ENCODE measurements at places on chromosomes 5 and 9.

DNA sequence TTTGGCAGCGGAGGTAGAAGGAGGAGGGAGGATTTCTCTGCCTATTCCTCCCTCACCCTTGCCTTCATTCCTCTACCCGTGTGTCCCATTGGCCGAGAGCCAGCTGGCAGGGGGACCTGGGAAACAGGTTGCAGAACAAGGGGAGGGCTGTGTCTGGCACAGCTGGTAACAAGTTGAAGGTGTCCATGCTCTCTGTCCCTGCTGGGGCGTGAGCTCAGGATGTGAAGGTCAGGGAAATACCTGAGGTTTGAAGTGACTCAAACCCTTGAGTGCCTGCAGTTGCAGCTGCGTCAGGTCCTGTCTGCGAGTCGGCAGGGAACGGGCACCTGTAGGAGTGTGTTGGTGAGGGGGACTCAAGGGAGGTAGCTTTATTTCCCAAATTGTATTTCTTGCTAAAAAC lies 16.2 kb downstream of the MIGA2 start:
- DNase-seq: no peak

GRCh38 chr5:155936520-155937406 lies 390.2 kb upstream of the SGCD start:
- DNase-seq: no peak

DNA sequence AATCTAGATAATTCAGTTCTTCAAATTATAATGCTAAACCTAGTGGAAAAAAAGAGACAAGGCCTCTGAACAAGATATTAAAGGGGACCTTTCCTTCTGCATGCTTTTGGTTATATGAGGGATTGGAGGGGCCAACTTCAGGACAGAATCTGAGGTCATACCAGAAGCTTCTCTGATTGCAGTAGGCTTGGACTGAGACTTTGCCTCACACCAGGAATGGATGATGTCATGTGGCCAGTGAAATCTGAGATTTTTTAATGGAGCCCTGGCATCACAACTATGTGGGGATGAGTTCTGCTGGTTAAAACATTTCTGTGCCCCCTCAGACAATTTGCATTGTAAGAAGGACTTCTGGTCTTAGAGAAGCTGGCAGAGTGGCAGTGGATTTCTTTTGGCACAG lies 88.6 kb downstream of the ANGPTL2 start:
- no peak for DNase-seq

- DNase-seq: no peak
Observed at GRCh38 chr5:152607401-152608160, 202.5 kb upstream of the NMUR2 start.

DNA sequence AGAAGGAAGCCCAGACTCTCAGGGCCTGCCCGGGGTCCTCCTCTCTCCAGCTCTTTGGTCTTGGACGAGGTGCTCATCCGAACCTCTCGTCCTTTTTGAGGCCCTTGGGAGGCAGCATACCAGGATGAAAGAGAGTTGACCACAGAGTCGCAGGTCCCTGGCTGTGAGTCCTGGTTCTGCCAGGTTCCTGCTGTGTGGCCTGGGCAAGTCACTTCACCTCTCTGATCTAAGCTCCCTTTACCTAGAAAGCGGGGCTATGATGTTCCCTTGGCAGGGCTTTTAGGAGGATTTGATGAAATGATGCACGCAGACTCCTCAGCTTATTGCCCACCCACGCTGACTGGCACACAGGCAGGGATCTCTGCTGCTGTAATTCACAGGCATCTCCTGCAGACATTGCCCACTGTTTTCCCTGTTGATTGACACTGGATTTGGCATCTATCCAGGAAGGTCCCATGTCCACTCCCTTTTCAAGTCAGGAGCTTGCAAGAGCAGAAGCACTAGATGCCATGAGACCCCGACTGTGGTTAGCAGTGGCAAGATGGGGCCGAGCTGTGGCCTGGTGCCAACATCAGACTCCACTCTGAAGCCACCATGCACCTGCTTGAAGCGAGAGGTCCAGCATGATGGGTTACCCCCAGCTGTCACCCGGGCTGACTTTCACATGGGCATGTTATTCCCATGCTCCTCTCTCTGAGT lies 71.5 kb downstream of the MACROH2A1 start:
- no peak for DNase-seq

DNA sequence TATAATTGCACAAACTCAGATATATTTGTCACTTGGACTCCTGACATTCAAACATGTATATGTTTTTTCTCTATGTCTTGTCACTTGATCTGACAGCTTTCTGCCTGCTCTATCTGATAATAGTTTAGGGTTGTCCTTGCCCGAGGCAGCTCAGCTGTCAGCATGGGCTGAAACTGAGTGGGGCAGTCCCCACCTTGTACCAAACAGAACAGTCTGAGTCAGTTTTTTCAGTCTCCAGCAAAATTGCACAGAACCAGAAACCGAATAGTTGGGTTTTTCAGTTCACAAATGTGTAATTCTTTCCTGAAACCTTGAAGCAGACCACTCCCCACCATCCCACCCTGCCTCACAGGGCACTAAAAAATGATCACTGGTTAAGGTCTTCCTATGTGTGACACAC lies 9.5 kb upstream of the HAND1 start:
- DNase-seq: no peak

DNA sequence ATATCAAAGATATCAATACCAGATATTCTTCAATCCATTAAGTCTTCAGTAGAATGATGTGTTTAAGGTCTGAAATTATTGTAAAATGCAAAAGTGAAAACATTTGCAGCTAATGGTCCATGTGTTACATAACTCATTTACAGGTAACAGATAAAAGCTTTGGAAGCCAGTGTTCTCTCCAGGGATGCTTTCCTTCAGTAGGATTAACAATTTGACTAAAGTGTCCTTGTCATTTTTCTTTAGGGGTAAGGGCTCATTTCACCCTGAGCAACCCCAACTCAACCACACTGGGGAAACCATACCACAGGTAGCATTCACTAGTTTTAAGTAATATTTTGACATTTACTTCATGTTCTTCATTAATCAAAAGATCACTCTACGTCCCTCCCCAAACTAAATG lies 12.9 kb downstream of the HNRNPK start:
- DNase-seq: no peak

GRCh38 chr5:94777056-94777880 lies 158.8 kb downstream of the SLF1 start:
- no peak for DNase-seq

DNA sequence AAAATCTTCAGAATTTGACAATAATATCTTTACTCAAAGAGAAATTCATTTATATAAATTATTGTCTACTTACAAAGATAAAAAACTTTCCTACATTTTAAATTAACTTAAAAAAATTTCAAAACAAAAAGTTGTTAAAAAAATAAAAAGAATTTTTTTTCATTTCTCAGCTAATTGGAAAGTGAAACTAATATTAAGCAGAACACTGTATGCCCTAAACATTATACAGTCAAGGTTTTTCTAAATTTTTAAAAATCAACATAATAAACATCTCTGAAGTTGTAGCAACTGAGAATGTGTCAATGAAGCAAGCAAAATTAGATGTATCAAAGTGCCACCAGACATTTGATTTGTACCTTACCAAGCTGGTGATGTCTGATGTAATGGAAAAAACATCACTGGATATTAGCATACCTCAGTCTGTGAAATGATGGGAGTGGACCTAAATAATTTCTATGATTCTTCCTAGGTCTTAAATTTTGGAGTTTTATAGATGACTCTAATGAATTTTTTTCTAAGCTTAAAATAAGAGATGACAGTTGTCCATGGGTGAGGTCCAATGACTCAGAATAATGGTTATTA lies 290.1 kb downstream of the ADAMTS6 start:
- DNase-seq: no peak

DNA sequence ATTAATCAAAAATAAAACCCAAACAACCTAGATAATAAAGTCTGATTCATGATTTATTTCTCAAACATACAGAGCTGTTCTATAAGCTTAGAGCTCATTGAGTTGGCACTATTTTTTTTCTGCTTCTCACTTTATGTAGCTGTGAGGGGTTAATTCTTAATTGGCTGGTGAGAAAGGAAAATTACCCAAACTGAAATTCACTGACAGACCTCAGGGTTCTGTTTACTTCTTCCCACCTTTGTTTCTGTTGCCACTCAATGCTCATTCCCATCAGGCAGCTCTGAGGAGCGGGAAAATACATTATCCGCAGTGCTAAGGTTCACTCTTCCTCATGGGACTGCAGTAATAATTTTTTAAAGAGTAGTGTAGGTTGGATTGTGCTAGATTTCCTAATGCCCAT lies 139.9 kb downstream of the KCTD16 start:
- no peak for DNase-seq

DNA sequence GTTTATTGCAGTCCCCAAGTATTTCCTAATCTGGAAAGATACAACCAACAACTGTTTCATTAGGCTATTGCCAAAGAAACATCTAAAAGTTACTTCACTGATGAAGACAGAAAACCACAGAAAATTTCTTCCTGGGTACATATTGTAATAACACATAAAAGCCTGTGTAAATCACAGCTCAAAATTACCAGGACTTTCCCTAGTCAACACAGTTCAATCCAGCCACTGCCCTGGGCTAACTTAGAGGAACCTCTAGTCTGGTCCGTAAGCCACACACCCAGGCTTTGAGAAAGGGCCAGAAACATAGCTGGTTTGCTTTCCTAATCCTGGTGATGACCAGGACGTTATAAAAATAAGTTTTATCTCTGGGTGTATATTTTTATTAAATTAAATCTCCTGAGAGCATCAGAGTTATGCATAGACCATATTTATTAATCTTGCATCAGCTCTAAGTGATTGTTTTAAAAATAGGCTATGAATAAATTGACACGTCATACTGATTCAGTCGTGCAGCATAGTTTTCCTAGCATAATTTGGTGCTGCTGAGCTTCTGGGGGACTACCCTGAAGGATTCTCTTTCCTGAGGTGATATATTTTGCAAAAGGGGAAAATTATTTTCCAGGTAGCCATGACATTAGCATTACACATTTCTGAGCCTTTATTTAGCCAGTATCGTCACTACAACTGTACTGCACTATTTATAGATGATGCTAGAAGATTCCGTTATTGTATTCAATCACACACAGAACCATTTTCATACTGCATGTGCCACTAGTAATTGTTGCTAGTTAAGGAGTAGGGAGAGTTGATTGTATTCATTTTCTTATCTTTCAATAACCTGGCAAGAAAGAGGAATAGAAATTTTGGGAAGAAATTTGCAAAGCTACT lies 12.6 kb upstream of the MUSK start:
- DNase-seq: peak; percentile 78

DNA sequence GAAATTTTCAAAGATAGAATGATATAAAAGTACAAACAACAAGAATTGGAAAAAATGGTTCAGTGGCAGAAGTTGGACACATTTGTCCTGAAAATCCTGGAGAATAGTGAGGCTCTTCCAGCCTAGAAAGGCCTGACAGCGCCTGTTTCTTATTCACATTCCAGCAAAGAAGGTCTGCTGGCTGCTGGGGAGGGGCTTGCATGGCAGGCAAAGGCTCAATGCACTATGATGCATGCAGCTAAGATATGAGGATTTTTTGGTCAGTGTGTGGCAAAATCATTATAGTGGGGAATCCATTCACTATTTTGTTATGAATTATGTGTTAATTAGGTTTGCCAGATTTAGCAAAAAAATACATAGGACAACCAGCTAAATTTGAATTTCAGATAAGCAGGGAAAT lies 243.9 kb upstream of the SLC30A5 start:
- no peak for DNase-seq

DNA sequence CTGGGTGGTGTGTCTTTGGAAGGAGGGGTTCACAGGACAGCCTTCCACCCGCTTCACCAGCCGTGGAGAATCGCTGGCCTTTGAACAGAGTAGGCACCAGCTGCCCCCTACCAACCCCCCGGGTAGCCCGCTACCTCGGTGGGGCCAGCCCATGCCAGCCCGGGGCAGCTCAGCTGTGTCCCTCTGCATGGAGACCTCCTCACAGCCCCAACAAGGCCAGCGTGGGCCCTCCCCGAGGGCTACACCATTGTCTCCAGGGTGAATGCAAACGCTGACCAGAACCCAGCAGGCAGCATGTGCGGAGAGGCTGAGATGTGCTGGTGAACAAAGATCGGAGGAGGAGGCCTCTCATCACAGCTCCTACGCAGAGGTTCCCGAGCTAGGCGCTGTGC lies 51.9 kb downstream of the LMX1B start:
- DNase-seq: no peak

GRCh38 chr5:82676661-82677060 lies 398.5 kb upstream of the RPS23 start:
- DNase-seq: no peak

GRCh38 chr5:83192947-83193346 lies 115.6 kb downstream of the XRCC4 start:
- no peak for DNase-seq

DNA sequence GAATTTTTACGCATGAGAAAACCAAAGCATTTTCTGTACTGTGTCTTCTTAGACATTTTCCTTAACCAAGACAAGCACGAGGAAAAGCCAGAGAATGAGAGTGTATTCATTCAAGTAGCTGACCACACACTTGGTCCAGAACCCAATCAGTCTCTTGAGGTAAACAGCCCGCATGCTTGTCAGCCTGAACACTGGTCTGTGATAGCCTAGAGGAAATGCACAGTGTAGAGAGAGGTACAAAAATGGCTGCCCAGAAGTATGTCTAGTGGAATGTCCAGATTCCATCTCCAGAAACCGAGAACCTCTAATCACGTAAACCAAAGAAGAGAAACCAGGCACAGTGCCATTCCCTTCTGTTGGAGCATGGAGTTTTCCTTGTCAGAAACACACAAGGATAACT lies 80.0 kb upstream of the SNX2 start:
- no peak for DNase-seq

GRCh38 chr5:20466512-20466911 lies 478.5 kb upstream of the CDH18 start:
- no peak for DNase-seq

DNA sequence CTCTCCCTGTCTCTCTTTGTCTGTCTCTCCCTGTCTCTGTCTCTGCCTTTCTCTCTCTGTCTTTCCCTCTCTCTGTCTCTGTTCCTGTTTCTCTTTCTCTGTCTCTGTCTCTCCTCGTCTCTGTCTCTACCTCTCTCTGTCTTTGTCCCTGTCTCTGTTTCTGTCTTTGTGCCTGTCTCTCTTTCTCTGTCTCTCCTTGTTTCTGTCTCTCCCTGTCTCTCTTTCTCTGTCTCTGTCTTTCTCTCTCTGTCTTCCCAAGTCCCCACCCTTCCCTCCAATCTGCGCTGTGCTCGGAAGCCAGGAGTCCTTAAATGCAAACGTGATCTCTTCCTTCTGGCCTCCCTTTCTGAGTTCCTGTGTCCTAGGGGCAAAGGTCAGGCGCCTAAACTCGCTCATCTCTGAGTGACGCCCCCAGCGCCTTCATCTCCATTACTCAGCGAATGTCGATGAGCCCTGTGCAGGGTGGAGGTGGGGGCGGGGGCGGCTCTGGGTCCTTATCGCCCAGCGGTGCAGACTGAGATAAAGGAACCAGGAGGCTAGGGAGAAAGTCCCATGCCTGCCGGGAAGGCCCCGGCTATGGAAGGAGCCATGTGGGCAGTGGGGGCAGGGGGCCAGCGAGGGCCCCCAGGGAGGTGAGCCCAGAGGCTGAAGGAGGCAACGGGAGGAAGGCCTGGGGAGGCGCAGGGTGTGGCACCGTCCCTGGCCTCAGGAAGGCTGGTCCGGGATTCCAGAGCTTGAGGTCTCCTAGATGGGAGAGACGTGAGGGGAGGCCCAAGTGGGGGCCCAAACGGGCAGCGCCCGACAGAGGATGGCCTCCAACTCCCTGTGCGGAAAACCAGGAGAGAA lies 1.5 kb upstream of the SLC6A19 start:
- no peak for DNase-seq

GRCh38 chr5:72606525-72606924 lies 99.3 kb upstream of the ZNF366 start:
- DNase-seq: no peak

- no peak for DNase-seq
Observed at GRCh38 chr5:57338068-57338867, 144.3 kb downstream of the ACTBL2 start.

GRCh38 chr5:179337796-179338676 lies 7.2 kb downstream of the ADAMTS2 start:
- DNase-seq: no peak

- DNase-seq: no peak
Observed at GRCh38 chr5:5932824-5933223, 445.5 kb downstream of the MED10 start.
